PC-3 (cell line): ENCODE measurements at places on chromosomes 5 and 9. TPM values are rescaled to one million over a fixed set of nuclear protein-coding genes. Genes with fewer than 3 reads are reported as not detected.

DBH gene
- total RNA-seq: not detected in 2 replicates

PTPDC1 gene
- 5.4 TPM in 2 replicates for total RNA-seq

TMC1 gene
- total RNA-seq: 0.15 TPM in 1 of 2 replicates, not detected in the other

SNCAIP gene
- not detected in 2 replicates for total RNA-seq

SH3PXD2B gene
- total RNA-seq: 8.9 and 9.8 TPM in 2 replicates

DNA sequence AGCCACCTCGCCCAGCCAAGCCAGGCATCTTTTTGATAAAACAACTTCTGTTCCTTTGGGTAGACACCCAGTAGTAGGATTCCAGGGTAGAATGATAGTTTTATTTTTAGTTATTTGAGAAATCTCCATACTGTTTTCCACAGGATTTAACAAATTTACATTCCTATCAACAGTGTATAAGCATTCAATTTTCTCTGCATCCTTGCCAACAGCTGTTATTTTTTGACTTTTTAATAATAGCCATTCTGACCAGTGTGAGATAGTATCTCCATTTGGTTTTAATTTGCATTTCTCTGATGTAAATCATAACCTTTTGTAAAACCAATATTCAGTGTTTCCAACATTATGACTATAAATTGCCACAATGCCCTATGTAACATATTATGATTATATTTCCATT is 28.2 kb upstream of the CCNB1 start:
- no peak for DNase-seq
- no peaks in the 10 kb centered on the region for H3K27me3 ChIP-seq
- no peak overlapping the region for H3K27ac ChIP-seq
- H3K36me3 ChIP-seq: no peaks in the 10 kb centered on the region

DNA sequence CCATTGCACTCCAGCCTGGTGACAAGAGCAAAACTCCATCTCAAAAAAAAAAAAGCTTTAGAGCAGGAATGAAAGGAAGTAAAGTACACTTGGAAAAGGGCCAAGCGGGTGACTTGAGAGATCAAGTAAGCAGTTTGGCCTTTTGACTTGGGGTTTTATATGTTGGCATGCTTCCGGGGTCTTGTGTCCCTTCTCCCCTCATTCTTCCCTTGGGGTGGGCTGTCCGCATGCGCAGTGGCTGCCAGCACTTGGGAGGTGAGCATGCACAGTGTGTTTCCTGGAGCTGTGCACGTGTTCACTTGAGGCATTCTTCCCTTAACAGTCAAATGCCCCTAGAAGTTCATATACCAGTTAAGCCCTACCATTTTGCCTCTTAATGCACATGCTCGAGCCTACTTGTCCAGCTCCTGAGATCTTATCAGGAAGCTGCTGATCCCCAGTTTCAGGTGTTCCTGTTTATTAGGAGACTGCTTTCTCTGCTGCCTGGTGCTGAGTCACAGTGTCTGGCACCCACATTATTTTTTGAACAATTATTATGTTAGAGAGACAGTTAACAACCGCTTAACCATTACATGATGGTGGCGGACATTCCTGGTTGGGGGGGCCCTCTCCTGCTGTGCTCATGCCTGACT is 32.6 kb upstream of the PRRC2B start:
- H3K4me3 ChIP-seq: no peak overlapping the region
- no peaks in the 10 kb centered on the region for H3K27me3 ChIP-seq
- no peak for DNase-seq
- no peaks in the 10 kb centered on the region for H3K36me3 ChIP-seq

DNA sequence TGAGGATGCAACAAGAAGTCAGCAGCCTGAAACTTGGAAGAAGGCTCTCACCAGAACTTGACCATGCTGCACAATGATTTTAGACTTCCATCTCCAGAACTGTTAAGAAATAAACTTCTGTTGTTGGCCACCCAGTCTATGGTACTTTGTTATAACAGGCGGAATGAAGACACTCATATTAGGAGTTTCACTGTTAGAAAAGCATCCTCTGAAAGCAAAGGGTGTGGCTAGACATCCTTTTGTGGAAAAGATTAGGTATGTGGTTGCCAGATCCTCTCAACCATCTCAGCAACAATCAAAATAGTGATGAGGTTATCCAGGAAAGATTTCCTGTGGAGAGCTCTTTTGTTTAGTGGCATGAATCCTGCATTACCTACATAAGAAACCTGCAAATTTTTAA is 20.7 kb downstream of the ITGA2 start:
- peaks cover 10% of the 10 kb centered on the region for H3K36me3 ChIP-seq
- no peak overlapping the region for H3K27ac ChIP-seq
- no peaks in the 10 kb centered on the region for H3K27me3 ChIP-seq
- H3K4me1 ChIP-seq: peaks cover 50% of the 10 kb centered on the region
- H3K4me3 ChIP-seq: no peak overlapping the region
- no peak for DNase-seq

GRCh38 chr5:68778484-68778883 is 315.3 kb upstream of the SLC30A5 start:
- no peaks in the 10 kb centered on the region for H3K36me3 ChIP-seq
- H3K4me1 ChIP-seq: no peaks in the 10 kb centered on the region
- no peaks in the 10 kb centered on the region for H3K27me3 ChIP-seq
- H3K27ac ChIP-seq: no peak overlapping the region

GRCh38 chr5:65867542-65868195 is 58.7 kb upstream of the ERBIN start:
- DNase-seq: peak; percentile 8
- H3K27me3 ChIP-seq: no peaks in the 10 kb centered on the region
- H3K4me3 ChIP-seq: no peak overlapping the region

- H3K27ac ChIP-seq: no peak overlapping the region
- no peak overlapping the region for H3K4me3 ChIP-seq
- no peaks in the 10 kb centered on the region for H3K27me3 ChIP-seq
Observed at GRCh38 chr5:145246379-145246778, 588.8 kb downstream of the PRELID2 start.

DNA sequence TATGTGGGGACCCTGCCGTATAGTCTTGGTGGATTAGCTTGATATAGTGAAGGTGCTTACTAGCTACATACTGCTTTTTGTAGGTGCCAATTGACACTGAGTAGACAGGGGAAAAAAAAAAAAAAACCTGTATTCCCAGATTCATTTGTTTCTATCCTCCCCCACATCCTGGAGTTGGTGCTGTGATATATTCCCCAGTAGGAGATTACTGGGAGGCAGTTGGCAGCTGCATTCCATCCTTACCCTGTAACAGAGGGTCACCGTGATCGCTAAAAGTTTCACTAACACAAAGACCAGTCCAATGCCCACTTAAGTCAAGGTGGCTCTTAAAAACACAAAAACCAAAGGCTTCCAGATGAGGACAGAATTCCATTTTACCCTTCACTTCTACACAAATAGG is 27.4 kb upstream of the TOMM5 start:
- H3K27ac ChIP-seq: no peak overlapping the region
- no peaks in the 10 kb centered on the region for H3K27me3 ChIP-seq

DNA sequence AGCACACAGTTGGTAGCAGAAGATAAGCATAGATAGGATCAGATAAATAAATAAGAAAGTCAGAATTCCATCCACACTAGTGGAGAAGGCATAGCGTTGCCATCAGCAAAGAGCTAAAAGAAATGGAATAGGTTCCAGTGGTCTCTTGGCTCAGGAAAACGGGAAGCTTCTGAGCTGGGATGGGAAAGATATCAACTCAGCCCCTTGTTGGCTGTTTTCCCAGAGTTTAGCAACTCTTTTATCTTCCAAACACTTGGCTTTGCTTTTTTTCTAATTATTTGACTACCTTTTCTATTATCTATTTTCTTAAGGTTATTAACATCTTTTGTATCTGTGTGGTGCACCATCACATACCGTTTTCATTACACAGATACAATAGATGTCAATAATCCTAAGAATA is 445.7 kb upstream of the TRPC7 start:
- H3K27ac ChIP-seq: peak overlapping the region; percentile 98
- H3K4me1 ChIP-seq: peaks cover 28% of the 10 kb centered on the region
- H3K4me3 ChIP-seq: 0 out of 2 replicates have a peak overlapping the region, but pooled peaks have one; percentile 1
- no peak for DNase-seq
- H3K36me3 ChIP-seq: no peaks in the 10 kb centered on the region
- H3K27me3 ChIP-seq: no peaks in the 10 kb centered on the region

- peak overlapping the region; percentile 57 for H3K4me3 ChIP-seq
- H3K4me1 ChIP-seq: peaks cover 24% of the 10 kb centered on the region
- H3K36me3 ChIP-seq: peaks cover 3% of the 10 kb centered on the region; the same call in 1 of the 2 replicates
- peak overlapping the region; percentile 26; the same call in 1 of the 2 replicates for H3K27ac ChIP-seq
Observed at GRCh38 chr9:129886226-129887174, 51.2 kb downstream of the USP20 start.

GRCh38 chr5:15787681-15788080 is 287.7 kb downstream of the FBXL7 start:
- no peak overlapping the region for H3K27ac ChIP-seq
- no peak for DNase-seq
- no peak overlapping the region for H3K4me3 ChIP-seq
- H3K36me3 ChIP-seq: no peaks in the 10 kb centered on the region
- no peaks in the 10 kb centered on the region for H3K4me1 ChIP-seq

DNA sequence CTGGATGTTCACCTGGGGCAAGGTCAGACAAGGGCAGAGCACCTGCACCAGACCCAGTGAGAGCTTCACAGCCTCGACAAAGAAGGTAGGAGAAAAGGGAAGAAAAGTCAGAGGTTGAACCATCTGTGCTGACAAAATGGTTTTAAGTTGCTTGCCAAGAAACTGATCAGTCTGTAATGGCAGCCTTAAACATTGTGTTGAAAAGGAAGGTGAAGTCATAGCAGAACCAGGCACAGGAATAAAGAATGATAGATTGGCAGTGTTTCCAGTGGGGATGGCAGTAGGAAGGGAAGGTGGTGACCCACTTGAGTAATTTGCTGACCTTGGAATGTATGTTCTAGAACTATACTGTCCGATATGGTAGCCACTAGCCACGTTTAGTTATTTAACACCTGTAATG is 34.2 kb downstream of the HTR4 start:
- no peak overlapping the region for H3K27ac ChIP-seq
- no peak for DNase-seq
- no peak overlapping the region for H3K4me3 ChIP-seq
- H3K27me3 ChIP-seq: peaks cover 12% of the 10 kb centered on the region
- no peaks in the 10 kb centered on the region for H3K36me3 ChIP-seq

DNA sequence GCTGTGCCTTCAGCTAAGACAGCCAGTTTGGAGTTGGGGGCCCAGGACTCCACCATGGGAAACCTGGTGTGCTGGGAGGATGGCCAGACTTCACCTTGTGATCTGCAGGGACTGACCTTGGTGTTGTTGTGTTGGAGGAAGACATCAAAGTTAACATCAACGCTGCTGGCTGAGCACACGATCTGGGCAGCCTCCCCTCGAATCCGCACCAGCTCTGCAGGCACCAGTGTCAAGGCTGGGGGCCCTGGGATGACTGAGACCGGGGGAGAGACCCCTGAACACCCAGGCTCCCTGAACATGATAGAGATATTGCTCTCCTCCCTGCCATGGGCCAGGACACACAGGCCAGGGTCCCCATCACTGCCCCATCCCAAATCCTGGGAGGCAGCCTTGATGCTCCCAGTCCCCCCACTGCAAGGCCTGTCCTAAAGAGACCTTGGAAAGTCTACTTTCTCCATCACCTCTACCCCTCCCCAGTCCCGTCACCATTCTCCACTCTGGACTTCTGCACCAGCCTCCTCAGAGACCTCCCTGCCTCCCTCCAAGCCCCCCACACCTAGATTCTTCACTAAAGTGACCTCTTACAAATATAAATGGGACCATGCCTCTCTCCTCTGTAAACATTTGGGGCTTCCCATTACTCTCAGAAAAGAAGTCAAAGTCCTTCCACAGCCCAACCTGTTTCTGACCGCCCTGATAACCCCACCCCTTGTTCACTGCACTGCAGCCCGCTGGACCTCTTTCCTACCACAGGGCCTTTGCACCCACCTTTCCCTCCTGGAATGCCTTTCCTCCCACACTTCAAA is 8.2 kb downstream of the CSF1R start:
- H3K4me3 ChIP-seq: no peak overlapping the region
- H3K27ac ChIP-seq: no peak overlapping the region
- H3K4me1 ChIP-seq: no peaks in the 10 kb centered on the region; the same call in 1 of the 2 replicates
- H3K36me3 ChIP-seq: no peaks in the 10 kb centered on the region
- DNase-seq: no peak

GRCh38 chr5:95907067-95907705 is 54.5 kb downstream of the ELL2 start:
- H3K4me3 ChIP-seq: no peak overlapping the region
- no peaks in the 10 kb centered on the region for H3K27me3 ChIP-seq
- DNase-seq: no peak
- H3K27ac ChIP-seq: no peak overlapping the region

GRCh38 chr5:79529110-79529509 is 15.2 kb upstream of the HOMER1 start:
- no peaks in the 10 kb centered on the region for H3K27me3 ChIP-seq
- no peaks in the 10 kb centered on the region for H3K36me3 ChIP-seq
- no peak overlapping the region for H3K27ac ChIP-seq
